Stimulated activated CD4-positive, alpha-beta T cell treated with anti-CD3 and anti-CD28 coated beads, Interleukin-2, amount 100 ng/mL, for 24 hours (primary cell): ENCODE measurements at places on chromosomes 5 and 9.

DNA sequence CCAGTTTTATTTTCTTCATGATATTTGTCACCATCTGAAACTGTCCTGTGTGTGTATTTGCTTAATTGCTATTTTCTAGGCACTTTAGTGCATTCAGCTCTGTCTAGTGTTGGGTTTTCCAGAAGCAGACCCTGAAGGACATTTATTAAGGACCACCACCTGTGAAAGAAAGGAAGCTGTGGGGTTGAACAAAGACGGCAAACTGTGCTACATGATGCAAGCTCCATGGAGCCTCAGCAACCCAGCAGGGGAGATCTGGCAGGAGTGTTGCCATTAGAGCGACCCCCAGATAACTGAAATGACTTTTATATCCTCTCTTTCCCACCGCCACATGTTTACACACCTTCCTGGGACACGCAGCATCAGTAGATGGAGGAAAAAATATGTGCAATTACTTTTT, 125.5 kb downstream of the GABRB2 start:
- no peak for DNase-seq

DNA sequence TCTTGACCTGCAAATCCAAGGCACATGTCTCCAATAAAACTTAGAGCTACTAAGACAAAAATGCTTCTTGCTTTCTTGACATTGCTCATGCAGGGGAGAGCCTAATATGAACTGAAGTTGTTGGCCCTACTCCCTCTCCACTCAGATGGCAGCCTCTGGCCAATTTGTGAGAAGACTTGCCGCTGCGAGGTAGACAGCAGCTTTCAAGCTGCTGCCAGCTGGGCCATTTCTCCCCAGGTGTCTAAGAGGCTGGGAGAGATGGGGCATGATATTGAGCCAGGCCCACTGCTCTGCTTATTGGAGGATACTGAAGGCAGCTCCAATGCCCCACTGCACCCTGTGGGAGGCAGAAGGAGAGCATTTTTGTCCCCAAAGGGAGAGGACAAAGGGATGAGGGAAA, 380.5 kb downstream of the RASEF start:
- DNase-seq, result no peak

DNA sequence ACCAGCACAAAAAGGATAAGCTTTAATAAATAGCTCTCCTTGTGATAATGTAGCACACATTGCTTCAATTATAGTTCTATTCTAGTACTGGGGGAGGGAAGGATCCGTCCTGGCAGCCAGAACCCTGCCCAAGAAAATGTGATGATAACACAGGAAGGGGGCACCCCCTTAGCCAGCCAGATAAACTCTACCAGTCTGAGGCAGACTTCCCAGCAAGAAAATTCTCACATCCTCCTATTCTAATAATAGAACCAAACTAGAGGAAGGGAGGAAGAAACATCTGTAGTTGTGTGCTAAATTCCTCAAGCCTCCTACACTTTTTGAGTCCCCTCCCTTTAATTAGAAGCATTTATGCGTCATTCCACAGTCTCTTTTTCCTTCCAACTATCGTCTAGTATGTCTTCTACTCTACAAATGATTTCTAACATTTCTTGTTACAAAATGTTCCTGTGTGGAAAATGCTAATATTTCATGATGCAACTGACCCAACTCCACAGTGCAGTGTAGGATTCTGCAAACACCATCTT, 261.0 kb downstream of the SEMA5A start:
- DNase-seq, result no peak

GRCh38 chr9:78248635-78249034, 12.8 kb downstream of the CEP78 start:
- no peak for DNase-seq

- no peak for DNase-seq
Measured at GRCh38 chr9:105854026-105854782, 159.9 kb downstream of the TMEM38B start.

DNA sequence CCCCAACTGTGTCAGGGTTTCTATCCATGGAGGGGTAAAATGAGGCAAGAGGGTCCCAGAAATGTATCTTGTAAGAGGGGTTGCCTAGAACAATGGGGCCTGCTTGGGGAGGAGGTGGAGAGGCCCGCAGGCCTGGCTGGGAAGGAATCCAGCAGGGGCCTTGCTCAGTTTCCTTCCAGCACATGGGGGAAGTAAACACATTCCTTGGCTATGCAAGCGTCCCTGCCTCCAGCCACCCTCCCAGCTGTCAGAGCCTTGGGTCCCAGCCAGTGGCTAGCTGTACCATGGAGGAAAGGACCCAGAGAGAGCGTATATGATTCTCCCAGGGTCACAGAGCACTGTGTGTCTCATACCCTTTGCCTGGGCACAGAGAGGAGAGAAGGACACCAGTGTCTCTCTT, 71.1 kb upstream of the IL17B start:
- DNase-seq, result no peak

DNA sequence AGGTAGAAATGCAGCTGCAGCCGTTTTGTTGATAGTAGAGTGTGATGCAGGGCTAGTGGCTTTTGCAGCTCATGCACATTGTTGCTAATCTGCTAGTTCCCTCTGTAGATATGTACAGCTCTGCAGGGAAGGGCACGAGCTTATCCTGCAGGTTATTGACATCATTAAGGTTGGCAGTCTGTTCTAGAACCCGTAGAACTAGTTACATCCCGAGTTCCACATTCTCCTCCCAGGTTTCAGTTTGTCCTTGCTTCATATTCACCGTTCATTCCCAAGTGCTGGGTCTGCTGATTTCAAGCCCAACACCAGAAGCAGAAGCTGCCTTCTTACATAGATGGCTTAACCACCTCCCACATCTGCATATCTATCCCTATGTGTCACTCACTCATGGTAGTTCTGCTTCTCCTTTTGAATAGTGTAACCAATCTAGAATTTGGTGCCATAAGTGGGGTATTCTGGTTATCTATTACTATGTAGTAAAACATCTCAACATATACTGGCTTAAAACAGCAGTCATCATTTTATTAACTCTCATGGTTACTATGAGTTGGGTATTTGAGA, 38.1 kb downstream of the CRHBP start:
- no peak for DNase-seq

- no peak for DNase-seq
Measured at GRCh38 chr5:127936439-127936972, 147.1 kb upstream of the SLC12A2 start.

GRCh38 chr5:65050140-65050539, 281.4 kb downstream of the CWC27 start:
- DNase-seq, result no peak

GRCh38 chr9:105066275-105066865, 138.4 kb upstream of the ABCA1 start:
- DNase-seq, result no peak

- DNase-seq, result no peak
Measured at GRCh38 chr9:128771094-128771721, 519 bp downstream of the ZER1 start.

GRCh38 chr9:94677929-94678328, 38.6 kb upstream of the FBP1 start:
- no peak for DNase-seq

GRCh38 chr9:103755986-103756385, 338.1 kb upstream of the SMC2 start:
- no peak for DNase-seq

- no peak for DNase-seq
Measured at GRCh38 chr9:133210609-133211008, 1.6 kb upstream of the OBP2B start.

DNA sequence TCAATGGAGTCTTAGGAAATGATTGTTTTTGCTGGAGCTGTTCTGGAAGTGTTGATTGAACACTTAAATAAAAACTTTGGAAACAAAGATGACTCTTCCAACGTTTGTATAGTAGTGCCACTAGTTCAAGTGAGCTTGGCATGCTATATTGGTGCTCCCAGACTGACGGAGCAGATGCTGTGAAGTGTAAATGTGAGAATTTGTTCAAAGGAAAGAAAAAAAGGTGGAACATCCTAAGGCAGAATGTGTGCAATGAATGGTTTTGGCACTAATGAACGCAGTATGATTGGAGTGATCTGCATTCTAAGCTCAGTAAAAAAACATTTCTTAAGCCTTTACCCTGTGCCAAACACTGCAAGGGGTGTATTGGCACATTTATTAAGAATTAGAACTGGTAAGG, 69.8 kb downstream of the ZNF474 start:
- DNase-seq, result no peak

DNA sequence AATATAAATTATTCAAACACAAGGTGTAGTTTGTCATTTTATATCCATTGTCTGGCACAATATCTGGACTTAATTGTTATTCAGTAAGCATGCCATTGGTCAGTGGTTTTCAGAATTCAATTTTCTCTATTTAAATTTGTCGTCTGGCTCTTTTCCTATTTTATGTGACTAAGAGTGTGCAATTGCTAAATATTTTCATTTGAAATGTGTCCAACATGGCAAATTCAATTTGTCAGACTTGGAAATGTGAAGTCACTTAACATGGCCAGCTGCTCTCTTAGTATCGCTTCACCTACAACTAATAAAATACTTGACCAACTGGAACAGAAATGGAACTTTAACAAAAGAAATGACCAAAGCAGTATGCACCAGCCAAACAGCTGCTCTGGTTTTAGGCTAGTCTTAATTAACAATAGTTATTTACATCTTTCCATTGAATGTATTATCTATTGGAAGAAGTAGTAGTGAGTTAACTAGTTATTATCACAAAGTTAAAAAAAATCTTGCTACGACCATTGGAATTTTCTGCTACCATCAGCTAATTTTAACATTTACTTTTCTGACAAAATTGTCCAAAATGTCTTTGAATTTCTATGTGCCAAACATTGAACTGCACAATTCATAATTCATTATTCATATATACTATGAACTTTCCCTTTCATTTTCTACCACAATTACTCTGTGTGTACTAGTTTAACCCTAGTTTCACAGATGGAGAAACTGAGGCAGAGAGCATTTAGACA, 720.7 kb upstream of the FAM174A start:
- DNase-seq, result no peak

GRCh38 chr9:27165068-27165467, 56.0 kb downstream of the TEK start:
- no peak for DNase-seq

DNA sequence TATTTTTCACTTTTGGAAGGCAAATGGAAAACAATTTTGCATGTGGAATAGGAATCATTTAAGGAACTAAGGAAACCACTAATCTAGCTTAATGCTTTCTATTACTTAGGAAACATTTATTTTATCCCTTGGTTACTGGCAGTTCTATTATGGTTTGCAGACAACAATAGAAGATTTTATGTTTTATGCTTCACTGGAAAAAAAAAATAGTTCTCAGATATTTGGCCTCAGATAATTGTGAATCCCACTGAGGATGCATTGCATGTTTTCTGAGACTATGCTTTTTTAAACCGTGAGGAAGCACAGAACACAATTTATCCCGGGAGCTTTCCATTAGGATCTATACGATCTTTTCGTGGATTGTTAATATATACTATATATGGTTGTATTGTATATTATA, 356.9 kb downstream of the CSNK1G3 start:
- no peak for DNase-seq

DNA sequence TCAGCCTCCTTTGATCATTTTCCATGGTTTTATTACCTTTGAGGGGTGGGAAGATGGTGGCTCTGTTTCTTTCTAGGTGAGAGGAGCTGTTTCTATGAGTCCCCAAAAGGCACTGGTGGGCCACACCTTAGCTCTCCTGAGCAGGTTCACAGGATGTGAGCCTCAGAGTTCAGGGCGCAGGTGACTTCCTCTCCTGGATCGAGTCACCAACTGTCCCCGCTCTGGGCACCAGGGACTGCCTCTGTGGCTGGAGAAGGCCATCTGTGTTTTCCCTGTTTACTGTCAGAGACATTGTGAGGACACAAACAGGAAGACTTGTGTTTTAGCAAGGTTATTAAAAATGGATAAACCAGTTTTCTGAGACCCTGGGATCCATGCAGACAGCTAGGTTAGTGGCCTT, 68.5 kb downstream of the IL31RA start:
- DNase-seq, result no peak
